ENCODE measurements at places on chromosomes 6 and 20.

DNA sequence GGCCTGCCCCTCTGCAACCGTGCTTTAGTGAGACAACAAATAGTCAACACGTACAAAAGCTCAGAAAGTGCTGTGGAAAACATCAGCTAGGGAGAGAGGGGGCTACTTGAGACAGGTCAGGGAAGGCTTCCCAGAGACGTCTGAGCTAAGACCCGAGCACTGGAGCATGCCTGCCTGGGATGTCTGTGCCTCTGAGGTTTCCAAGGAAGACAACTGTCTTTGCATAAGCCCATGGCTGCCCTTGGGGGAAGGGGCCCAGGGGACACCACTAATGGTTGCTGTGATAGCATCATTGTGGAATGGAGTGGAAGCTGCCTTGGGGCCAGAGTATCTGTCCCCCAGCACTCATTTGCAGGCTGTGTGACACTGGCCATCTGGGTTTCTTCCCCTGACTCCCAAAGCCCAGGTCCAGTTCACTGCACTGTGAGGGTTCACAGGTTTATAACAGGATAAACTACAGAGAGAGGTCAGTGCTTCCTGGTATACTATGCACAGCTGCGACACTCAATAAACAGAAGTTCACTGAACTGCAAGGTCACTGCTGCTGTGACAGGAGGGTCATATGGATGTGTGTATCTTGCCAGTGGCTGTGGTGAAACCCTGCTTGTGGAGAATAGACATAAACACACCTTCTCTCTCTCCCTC is 1.5 kb upstream of the ARFGEF2 start:
- DNase-seq, result no peak

DNA sequence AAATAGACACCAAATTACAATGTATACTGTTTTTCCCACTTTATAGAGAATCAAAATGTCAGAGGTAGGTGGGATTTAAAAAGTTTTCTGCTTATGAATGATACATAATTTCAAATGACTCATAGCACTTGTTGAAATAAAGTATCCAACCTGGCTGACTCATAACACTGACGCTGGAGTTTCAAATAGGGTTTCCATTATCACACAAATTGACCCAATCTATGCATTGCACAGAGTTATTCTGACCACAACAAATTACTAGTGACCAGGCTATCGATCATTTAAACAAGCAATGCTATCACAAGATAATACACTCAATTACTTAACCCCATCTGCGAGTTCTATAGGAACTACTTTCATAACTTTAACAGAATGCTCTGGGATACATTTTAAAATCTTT is 31.9 kb upstream of the PRELID3B start:
- no peak for DNase-seq

GRCh38 chr6:40148882-40149573 is 214.8 kb upstream of the MOCS1 start:
- no peak for DNase-seq

GRCh38 chr6:122719176-122719575 is 60.3 kb upstream of the FABP7 start:
- no peak for DNase-seq

- no peak for DNase-seq
These were observed 274.1 kb downstream of the BCKDHB start for GRCh38 chr6:80380566-80380965.

DNA sequence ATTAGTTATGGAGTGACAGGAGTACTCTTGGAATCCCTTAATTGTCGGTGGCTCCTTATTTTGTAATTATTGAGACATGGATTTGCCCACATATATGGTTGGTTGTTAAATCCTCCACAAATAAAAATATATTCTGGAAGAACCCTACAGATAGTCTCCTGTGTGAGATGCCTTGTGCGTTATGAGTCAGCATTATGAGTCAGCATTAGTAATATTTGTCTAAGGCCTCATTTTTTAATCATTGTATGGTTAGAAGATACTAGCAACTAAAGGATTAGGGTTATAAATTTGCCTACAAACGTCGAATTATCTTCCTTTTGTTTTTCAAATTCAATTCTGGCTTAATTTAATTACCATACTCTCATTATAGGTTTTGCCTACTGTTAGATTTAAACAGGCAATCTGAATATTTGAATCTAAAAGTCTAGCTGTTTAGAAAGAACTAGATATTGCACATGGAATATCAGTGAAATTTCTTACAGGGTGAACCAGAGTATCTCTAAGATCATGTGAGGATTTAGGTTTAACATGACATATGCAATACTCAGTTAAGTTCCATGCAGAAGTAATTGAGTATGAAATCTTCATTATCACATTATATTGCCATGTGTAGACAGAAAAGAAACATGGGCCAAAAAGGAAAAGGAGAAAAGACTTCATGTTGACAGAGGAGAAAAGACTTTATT is 5.9 kb downstream of the C6orf58 start:
- no peak for DNase-seq

DNA sequence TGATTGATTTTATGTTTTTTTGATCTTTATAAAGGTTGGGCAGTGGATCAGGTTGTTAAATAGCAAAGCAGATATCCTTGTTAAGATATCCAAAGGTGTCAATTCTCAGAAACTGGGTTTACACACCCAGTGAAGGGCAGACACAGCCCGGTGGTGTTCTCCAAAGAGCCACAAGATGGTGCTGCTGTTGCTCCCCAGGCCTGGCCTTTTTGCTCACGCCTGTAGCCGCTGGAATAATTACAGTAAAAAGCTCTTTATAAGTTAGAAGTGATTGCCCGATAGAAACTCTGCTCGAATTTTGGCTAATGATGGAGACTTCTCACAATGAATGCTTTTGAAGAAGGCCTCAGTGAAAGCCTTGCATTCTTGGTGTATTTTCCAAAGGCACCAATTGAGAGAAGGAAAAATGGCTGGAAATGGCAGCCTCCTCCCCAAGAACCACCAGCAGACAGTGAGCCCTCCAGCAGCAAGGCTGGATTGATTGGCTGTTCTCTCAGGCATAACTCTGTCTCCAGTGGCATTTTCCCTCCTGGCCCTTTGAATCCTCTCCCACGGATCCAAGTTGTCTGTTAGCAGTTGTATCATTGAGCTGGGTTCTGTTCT is 120.5 kb upstream of the CHD6 start:
- peak; percentile 71 for DNase-seq

GRCh38 chr20:37475252-37475651 is 45.8 kb upstream of the NNAT start:
- no peak for DNase-seq

DNA sequence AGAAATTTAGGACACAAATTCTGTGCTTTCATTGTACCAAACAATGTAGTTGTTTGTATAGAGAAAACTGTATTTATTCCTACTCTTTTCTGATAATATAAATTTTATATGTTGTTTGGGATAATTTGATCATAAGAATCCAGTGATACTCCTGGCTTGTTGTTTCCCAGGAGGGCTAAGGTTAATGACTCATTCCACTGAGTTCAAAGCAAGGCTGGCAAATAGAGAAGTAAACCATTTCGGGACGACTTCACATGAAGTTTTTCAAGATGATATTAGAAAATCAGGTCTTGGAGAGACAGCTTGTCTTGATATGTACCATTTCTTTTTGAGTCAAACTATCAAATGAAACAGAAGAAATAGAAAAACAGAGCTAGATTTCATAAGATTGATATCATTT is 326.1 kb upstream of the CNR1 start:
- DNase-seq, result no peak

GRCh38 chr6:123716506-123716905 is 79.8 kb upstream of the TRDN start:
- no peak for DNase-seq

- no peak for DNase-seq
These were observed 504.0 kb downstream of the RFPL4B start for GRCh38 chr6:112851146-112851545.

DNA sequence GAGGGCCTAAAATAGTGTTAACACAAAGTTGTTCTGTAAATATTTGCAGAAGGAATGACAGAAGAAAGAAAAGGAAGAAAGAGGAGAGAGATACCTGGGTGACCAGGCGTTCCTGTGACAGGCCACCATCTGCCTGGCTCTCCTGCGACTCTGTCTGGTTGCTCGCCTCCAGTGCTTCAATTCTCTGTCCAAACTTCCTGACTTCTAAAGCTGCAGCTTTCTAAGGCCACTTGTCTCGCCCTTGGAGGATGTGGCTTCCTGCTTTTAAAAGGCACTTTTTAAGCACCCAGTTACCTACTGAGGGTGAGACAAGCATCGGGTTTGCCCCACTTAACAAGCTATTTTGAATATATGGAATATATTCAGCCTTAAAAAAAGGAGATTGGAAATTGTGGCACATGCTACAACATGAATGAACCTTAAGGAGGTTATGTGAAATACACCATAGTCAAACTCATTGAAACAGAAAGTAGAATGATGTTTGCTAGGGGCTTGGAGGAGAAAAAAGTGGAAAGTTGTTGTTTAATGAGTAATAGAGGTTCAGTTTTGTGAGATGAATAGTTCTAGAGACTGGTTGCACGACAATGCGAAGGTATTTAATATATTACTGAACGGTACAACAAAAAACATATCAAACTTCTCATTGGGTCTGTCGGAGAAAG is 32.8 kb downstream of the VIP start:
- no peak for DNase-seq

All from WTC11 (cell line).